ENCODE measurements at places on chromosomes 11 and 22.

DNA sequence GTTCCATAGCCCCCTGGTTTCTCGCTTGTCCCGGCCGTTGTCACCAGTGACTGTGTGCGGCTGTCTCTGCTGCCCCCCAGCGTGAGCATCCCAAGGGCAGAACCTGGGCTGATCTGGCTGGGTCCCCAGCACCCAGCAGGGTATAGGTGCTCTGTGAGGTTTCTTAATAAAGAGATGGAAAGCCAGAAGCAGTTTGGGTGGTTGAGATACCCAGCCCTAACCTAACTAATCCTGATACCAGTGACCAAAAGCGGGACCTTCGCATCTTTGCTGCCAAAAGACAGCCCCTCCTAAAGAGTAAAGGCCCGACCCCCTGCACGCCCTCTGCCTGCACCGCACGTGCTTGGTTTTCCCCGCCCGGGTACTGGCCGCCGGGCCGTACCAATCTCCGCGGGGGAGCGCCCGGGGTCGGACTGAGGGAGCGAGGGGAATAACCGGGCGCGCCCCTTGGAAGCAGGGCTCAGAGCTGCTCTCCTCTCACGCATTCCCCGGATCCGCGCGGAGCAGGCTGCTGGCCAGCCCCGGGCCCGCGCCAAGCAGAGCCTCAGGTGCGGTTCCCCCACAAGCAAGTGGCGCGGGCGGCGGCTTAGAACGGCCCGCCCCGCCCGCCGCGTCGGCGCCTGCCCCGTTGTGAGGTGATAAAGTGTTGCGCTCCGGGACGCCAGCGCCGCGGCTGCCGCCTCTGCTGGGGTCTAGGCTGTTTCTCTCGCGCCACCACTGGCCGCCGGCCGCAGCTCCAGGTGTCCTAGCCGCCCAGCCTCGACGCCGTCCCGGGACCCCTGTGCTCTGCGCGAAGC is at the start of gene DGAT2:
Gene DGAT2 (plus strand): TSS at position 667 of the 797 bp plus-strand sequence. CDS start 214 bp downstream, outside the sequence.
- H3K27ac ChIP-seq = peak within 1 kb of the TSS; percentile 50
- H3K4me3 ChIP-seq = peak within 1 kb of the TSS; percentile 67
- H3K4me1 ChIP-seq = peaks cover 14% of the 10 kb centered on the region
- no peaks in the 10 kb centered on the region for H3K36me3 ChIP-seq
- H3K27me3 ChIP-seq = peaks cover 25% of the 10 kb centered on the region
- no peak for DNase-seq

GRCh38 chr11:45906965-45907611 is at the start of gene FREY1:
FREY1 (minus strand) TSS chr11:45907271; CDS start chr11:45907245, 26 bp downstream.
- peaks cover 72% of the 10 kb centered on the region for H3K36me3 ChIP-seq
- H3K4me1 ChIP-seq = no peaks in the 10 kb centered on the region
- H3K4me3 ChIP-seq = no peak within 1 kb of the TSS
- H3K27ac ChIP-seq = no peak within 1 kb of the TSS

DNA sequence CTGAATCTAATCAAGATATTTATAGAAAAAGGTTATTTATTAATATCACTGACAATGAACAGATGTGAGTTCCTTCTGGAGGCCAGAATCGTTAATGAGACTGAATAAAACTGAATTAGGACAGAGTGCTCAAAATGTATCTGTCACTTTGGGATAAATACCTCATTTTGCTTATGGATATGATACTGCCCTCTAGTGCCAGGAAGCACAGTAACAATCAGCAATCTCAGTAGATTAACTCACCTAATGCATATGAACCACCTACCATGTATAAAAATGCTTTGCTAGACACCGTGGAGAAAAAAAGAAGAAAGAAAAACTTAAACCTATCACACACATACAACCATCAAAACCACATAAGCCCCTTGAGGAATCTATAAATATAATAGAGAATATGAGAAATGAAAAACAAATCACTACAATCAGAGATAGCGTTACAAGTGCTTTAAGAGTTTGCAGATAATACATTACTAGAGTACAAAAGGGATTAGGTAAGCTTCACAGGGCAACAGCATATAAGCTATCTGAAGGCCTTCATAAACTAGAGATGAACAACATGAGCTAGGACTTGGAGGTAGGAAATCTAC is 117.4 kb downstream of the SGSM3 start:
- no peak for DNase-seq
- H3K4me3 ChIP-seq = no peak overlapping the region
- H3K4me1 ChIP-seq = peaks cover 54% of the 10 kb centered on the region
- H3K27ac ChIP-seq = no peak overlapping the region

- no peak for DNase-seq
- H3K36me3 ChIP-seq = no peaks in the 10 kb centered on the region
- H3K27me3 ChIP-seq = no peaks in the 10 kb centered on the region
- no peak overlapping the region for H3K27ac ChIP-seq
- H3K4me3 ChIP-seq = no peak overlapping the region
Observed at GRCh38 chr11:123586568-123586967, 67.9 kb downstream of the SCN3B start.

All from esophagus muscularis mucosa (tissue), 4 donors.